ENCODE measurements at places on chromosomes 2 and 18.

GRCh38 chr2:10502803-10503107 lies 54.6 kb upstream of the ODC1 start:
- DNase-seq, result no peak

DNA sequence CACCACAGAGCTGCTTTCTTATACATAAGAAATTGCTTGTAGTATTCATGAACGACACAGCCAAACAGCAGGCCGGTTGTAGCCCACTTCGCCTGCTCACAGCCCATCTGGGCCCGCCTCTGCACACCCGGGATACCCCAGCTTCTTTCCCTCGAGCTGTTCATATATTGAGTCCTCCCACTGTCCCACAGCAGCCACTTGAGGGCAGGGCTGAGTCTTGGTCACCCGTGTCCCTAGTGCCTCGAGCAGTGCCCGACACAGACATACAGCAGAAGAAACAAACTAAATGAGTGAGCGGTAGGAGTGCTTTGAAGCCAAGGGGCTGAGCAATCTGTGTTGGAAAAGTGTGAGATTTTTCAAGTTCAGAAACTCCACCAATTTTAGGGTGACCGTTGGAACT lies 251.4 kb downstream of the KLHL29 start:
- no peak for DNase-seq

DNA sequence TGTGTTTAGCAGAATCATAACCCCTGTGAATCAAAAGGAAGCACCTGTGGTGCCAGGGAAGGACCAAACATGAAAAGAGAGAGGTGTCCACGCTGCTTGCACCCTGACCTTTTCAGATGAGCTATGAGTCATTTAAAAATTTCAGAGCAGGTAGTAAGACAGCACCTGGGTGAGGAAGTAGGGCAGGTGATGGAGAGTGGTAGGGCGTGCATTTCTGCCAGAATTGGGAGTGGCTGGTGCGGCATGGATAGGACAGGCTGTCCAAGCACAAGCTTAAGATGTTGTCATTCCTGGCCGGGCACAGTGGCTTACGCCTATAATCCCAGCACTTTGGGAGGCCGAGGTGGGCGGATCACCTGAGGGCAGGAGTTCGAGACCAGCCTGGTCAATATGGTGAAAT lies 36.8 kb downstream of the NPAS2 start:
- DNase-seq, result no peak

DNA sequence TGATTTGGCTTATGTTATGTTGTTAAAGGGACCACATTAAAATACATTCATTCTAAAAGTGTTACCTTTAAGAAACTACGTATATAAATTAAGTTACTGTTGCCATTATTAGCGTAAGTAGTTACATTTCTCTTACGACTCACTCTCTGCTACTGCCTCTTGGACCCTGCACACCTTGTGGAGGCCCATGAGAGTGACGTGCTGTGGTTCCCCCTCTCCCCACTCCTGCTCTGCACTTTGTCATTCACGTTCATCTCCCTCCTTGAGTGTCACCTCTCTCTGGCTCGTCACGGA lies 830 bp upstream of the MERTK start:
- DNase-seq, result no peak

GRCh38 chr18:10247742-10248082 lies 206.7 kb upstream of the APCDD1 start:
- DNase-seq, result no peak

- no peak for DNase-seq
Observed at GRCh38 chr2:149226790-149227189, 103.6 kb upstream of the LYPD6 start.

- DNase-seq, result no peak
Observed at GRCh38 chr2:60998628-60999545, 18.6 kb upstream of the PEX13 start.

- no peak for DNase-seq
Observed at GRCh38 chr2:143241403-143242088, 112.3 kb downstream of the ARHGAP15 start.

Data from activated gamma-delta T cell treated with Interleukin-2 at 50 U/mL for 16 hours (primary cell).